ENCODE measurements at places on chromosomes 7 and 10.
A peak's percentile ranks its signal among the peaks of the same experiment; 100 is the strongest.

GRCh38 chr10:11178606-11179515, 161.2 kb downstream of the CELF2 start:
- DNase-seq, result no peak

DNA sequence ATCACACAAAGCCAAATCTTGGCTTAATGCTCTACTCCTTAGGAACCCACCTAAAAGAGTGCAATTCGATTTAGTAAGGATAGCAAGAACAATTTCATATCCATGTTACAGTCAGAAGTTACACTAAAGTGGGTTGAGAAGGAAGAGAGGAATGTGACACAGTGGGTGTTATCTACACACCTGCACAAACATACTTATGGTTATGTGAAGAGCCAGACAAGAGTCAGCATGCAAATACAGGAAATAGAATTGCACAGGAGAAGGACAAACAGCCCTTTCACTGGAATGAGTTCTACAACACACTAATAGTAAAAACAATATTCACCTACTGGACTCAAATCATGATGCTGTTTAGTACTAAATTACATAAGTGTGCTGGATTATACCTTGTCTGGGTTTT, 262.8 kb downstream of the DGKB start:
- no peak for DNase-seq

GRCh38 chr10:59654007-59654406, 55.6 kb downstream of the SLC16A9 start:
- DNase-seq, result no peak

DNA sequence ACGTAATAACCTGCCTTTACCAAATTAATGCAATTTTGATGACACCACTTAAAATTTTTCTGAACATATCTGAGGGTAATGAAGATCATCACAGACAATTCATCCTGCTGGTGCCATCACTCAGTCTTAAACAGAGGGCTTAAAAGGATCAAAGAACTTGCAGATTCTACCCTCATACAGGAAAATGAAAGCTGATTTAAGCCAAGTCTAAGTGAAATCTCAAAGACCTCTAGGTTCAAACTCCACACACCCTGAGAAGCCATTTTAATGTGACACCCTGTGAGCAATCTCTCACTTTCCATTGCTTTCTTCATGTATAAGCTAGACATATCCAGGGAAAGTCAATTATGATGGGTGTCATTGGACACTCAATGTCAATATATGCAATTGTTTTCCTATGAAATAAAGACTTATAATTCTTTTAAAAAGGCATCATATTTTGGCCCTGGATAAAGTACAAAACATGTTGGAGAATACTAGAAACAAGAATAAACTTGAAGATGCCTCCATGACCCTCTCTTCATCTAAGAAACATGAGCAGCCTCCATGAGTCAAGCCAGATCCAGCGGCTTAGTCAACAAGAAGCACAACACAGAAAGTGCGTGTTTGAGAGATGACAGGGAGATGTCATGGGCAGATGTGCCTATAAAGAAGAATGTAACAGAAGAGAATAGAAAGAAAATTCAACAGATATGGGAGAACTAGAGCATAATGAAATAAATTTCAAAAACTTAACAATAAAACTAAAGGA, 291.9 kb downstream of the PARD3 start:
- DNase-seq, result no peak

- DNase-seq, result no peak
These were observed 21.8 kb downstream of the PALD1 start for GRCh38 chr10:70500368-70500767.

- DNase-seq, result no peak
These were observed 38.7 kb downstream of the CDK6 start for GRCh38 chr7:92797693-92798092.

DNA sequence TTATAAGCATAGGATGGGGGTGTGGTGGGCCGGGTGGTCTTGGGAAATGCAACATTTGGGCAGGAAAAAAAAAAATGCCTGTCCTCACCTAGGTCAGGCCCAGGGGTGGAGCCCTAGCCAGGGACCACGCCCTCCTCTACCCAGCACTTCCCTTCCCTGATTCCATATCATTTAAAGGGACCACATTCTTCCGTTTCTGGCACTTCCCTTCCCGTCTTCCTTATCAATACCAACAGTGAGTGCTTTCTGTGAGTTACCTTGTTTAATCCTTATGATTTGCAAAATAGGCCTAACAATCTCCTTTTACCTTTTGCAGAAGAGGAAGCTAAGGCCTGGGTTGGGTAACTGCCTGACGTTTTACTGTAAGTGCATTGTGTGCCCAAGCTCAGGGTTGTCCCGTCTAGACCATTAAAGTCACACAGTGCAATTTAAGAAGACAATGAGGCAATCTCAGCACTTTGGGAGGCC, 16.7 kb upstream of the C10orf95 start:
- no peak for DNase-seq

DNA sequence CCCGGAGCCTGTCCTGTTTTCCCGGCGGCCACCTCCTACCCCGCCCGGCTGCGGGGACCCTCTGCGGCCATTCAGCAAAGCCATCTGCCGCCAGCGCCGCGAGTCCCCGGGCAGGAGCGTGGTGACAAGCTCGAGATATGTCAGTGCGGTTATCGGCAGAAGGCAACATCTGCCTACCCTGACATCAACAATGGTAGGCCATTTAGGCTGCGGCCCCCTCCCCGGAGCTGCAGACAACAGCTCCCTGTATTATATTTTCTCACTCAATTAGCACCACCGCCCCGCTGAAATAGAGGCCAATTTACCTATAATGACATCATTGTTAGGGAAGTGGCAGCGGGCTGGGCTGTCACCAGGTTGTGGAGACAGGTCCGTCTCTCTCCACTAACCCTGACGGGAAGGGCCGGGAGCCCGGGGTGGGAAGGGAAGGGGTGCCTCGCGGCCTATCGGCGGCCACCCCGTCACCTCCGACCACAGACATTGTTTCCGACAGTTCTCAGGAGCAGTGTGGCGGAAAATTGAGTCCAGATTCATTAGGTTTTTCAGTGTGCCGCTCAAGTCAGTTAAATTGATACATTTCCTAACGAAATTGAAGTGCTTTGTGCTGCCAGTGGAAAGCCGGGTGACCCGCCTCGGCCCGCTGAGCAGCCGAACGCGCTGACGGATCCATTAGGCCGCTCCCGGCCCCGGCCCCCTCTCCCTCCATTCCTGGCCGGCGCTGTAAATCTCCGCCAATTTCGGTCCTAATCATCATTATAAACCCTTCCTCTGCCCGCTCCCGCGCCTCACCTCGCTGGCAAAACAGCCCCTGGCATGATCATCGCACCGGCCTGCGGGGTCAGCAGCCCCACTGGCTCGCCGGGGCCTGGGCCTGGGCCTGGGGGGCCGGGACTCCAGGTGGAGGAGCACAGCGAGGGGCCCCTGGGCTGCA, 43.0 kb downstream of the UNCX start:
- no peak for DNase-seq

- no peak for DNase-seq
These were observed 1.5 kb downstream of the C1QL3 start for GRCh38 chr10:16519908-16520861.

DNA sequence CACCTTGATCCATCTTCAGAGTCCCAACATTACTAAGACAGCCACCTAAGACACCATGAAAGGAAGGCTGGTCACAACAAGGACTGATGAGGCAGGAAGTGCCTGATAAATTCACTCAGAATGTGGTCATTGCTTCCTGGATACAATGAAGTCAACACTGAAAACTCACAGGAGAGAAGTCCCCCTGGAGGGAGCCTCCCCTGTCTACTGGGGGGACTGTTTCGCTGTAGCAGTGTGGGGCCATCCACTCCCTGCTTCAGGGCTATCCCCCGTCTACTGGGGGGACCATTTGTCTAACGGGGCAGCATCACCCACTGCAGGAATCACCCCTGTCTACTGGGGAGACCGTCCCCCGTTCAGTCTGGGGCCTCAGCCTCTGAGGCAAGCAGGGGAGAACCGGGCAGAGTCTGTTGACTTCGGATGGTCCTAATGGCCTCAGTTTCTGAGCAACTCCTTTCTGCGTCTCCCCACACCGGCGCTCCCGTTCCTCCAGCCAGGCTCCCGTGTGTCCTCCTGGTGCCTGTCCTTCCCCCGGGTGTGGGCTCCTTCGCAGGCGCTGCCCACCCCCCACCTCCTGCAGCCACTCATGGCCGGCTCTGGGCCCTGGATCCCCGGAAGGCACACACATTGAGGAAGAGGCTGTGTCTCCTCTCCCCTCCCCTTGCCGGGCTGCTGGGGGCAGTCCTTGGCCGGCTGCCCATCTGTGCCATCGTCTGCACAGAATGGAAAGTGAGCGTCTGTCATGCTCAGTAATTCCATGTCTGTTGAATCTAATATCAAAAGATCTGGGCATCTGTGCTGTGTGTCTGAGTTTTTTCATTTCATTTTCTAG, 59.9 kb upstream of the DNAJB6 start:
- DNase-seq, result no peak

GRCh38 chr7:42662862-42663261, 249.0 kb downstream of the C7orf25 start:
- no peak for DNase-seq

DNA sequence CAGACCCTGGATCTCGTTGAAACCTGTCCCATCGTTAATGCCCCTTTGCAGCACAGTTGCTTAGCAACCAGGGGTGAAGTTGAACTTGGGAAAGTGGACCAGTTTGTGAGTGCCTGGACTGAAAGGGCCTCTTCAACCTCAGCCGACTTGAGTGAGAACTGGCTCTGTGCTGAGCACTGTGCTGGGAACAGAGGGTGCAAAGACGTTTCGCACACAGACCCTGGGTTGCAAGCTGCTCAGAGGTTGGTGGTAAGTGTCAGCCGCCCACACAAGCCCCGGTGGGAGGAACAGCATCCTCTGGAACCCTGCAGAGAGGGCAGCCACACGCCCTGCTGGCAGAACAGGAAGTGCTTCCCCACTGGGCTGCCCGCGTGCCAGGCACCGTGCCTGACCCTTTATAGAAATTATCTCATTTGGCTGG, 89.2 kb downstream of the CARD11 start:
- no peak for DNase-seq

GRCh38 chr7:140714331-140715040, 18.0 kb downstream of the NDUFB2 start:
- no peak for DNase-seq

DNA sequence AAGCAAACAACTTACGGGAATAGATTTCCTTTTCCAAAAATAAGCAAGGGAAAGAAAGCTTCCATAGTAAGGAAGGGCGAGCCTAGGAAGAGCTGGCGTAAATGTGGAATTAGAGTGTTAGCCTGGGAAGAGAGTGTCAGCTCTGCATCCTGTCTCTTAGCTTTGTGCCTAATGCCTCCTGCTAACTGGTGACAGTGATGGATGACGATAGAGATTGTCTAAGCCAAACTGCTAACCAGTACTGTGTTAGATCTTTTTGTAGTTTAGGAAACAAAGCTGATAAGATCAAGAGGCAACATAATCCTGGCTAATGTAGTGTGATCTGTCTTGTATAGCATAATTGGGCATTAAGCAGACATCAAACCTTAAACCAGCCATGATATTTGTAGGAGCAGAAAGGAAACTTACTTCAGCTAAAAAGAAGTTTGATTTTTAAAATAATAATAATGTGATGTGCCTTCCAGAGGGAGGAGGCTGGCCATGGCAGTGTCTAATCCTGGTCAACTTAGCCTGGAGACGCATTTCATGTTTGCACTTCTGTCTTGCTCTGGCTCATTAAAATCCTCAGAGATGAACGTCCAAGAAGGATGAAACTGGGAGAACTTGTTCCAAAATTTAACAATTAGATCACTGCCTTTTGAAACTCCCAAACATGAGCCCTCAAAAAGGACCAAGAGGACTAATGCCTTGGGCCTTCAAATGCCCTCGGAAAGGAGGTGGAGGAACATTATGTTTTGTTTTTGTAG, 85.1 kb downstream of the FAM204A start:
- no peak for DNase-seq

GRCh38 chr7:13633857-13634256, 355.6 kb downstream of the ETV1 start:
- no peak for DNase-seq

DNA sequence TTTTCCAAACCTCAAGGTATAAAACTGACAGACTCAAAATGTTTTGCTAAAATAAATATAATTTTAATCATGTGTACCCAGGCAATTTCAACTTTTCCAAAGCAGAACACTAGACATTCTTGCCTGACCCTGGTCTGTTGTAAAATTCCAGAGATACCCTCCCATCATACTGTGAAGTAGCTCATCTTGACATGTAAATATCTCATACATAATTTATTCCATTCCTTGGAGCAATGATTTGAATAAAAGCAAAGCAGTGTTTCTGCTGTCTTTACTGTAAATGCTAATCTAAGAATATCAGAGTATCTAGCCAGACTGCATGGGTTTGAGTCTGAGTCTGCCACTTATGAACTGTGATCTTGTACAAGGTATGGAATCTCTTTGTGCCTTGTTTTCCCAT, 68.9 kb downstream of the TES start:
- DNase-seq, result no peak

- DNase-seq, result peak; percentile 30
These were observed 25.4 kb upstream of the PRXL2A start for GRCh38 chr10:80382989-80383388.

All from GM12891 (cell line).